Pericardium fibroblast (primary cell): ENCODE measurements at places on chromosomes 7 and 10. TPM values are rescaled to one million over a fixed set of nuclear protein-coding genes. Genes with fewer than 3 reads are reported as not detected.

ADCYAP1R1 gene
- total RNA-seq, result not detected in 2 replicates

PDSS1 gene
- total RNA-seq, result 3.6 and 6.2 TPM in 2 replicates

SDK1 gene
- 2.4 and 2.5 TPM in 2 replicates for total RNA-seq

GBX1 gene
- not detected in 2 replicates for total RNA-seq

PLXNA4 gene
- 8.2 and 20.1 TPM in 2 replicates for total RNA-seq

PARP12 gene
- total RNA-seq, result 11.7 and 16.2 TPM in 2 replicates

ITIH5 gene
- total RNA-seq, result 0.47 and 3.5 TPM in 2 replicates

YKT6 gene
- 71.0 and 117 TPM in 2 replicates for total RNA-seq

APBB1IP gene
- total RNA-seq, result 0.51 TPM in 1 of 2 replicates, not detected in the other

SCD gene
- 343 and 463 TPM in 2 replicates for total RNA-seq

WEE2 gene
- not detected in 2 replicates for total RNA-seq

ANKRD61 gene
- total RNA-seq, result 0.09 TPM in 1 of 2 replicates, not detected in the other

WDFY4 gene
- 0.12 TPM in 1 of 2 replicates, not detected in the other for total RNA-seq

MEPCE gene
- total RNA-seq, result 25.7 and 32.7 TPM in 2 replicates

KIAA1217 gene
- 14.7 and 16.4 TPM in 2 replicates for total RNA-seq

FBXO24 gene
- total RNA-seq, result 0.12 TPM in 1 of 2 replicates, not detected in the other

PRTFDC1 gene
- total RNA-seq, result 4.1 and 9.6 TPM in 2 replicates

OR2A42 gene
- not detected in 2 replicates for total RNA-seq
